ENCODE measurements at places on chromosomes 3 and 15.

- H3K4me3 ChIP-seq = no peak overlapping the region
- no peaks in the 10 kb centered on the region for H3K4me1 ChIP-seq
- no peaks in the 10 kb centered on the region for H3K36me3 ChIP-seq
- no peak for DNase-seq
- no peaks in the 10 kb centered on the region for H3K27me3 ChIP-seq
Measured at GRCh38 chr3:126306888-126307482, 50.2 kb downstream of the KLF15 start.

GRCh38 chr15:53569751-53570480 lies 189.5 kb downstream of the WDR72 start:
- H3K4me3 ChIP-seq = no peak overlapping the region
- H3K4me1 ChIP-seq = no peaks in the 10 kb centered on the region
- H3K27ac ChIP-seq = no peak overlapping the region
- no peaks in the 10 kb centered on the region for H3K27me3 ChIP-seq
- DNase-seq = no peak

- no peaks in the 10 kb centered on the region for H3K36me3 ChIP-seq
- no peak overlapping the region for H3K27ac ChIP-seq
- H3K4me3 ChIP-seq = no peak overlapping the region
- H3K27me3 ChIP-seq = no peaks in the 10 kb centered on the region
Measured at GRCh38 chr3:115084686-115085085, 62.4 kb downstream of the ZBTB20 start.

DNA sequence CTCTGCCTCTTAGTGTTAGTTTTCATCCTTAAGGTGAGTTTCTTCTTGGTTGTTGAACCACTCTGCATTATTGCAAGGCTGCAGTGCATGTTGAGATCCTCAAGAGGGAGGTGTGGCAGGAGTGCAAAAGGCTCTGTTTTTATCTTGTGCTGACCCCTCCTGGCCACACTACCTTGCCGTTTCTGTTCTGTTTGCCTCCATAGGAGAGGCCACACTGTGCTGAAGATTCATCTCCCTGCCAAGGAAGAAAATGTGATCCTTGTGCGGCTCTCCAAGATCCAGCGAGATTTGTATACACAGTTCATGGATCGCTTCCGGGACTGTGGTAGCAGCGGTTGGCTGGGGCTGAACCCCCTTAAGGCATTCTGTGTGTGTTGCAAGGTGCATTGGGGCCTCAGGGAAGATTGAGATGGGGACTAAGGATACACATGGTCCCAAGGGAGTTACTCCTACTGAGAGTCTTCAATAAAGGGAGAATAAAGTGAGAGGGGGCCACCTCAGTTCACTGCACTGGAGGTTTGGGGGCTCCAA lies 33.0 kb upstream of the TEX264 start:
- no peak overlapping the region for H3K4me3 ChIP-seq
- H3K4me1 ChIP-seq = no peaks in the 10 kb centered on the region
- DNase-seq = no peak
- no peak overlapping the region for H3K27ac ChIP-seq

- H3K27me3 ChIP-seq = no peaks in the 10 kb centered on the region
- no peak for DNase-seq
- H3K4me3 ChIP-seq = no peak overlapping the region
- no peaks in the 10 kb centered on the region for H3K4me1 ChIP-seq
Measured at GRCh38 chr3:97883736-97884135, 61.9 kb downstream of the CRYBG3 start.

DNA sequence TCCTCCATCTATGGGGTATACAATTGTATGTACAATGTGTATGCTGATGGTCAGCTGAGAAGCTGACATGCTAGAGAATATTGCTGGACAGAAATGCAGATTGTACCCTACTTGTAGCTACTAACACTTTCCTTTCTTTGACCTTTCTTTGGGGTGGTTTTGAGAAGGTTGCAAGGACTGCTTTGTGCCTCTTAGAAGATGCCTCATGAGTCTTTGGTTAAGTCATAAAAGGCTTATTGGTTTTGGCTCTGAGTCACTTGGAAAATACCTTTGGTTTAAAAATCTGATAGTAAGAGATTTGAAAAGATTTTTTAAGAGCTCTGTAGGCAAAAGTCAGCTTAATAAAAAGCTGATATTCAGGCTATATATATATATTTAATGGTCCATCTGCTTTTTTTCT lies 71.5 kb downstream of the ZMAT3 start:
- DNase-seq = no peak
- no peaks in the 10 kb centered on the region for H3K27me3 ChIP-seq
- no peaks in the 10 kb centered on the region for H3K4me1 ChIP-seq
- no peak overlapping the region for H3K27ac ChIP-seq

DNA sequence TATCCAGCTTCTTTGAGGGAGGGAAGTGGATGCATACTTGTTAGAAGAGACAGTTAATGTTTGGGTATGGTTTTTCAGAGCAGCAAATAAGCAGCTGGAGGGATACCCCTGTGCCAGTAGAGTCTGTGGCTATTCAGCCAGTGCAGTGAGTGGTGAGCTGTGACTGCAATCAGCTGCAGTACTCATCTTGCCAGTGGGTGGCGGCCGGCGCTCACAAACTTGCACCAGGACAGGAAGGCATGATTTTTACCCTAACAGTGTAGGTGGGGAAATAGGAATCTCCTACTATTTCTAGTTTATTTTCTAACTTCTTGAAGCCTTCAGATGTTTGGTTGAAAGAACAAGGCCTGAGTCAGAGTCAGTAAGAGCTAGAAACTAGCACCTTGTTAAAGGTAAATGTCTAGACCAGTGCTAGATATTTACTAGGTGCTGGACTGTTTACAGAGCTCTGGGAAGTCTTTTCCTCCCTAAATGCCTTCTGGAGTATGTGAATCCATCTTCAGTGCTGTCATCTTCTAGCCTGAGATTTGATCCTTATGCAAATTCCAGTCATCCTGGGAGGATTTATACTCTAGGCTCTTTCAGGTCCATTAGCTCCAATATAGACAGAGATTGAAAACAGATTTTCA lies 23.6 kb downstream of the TIMP4 start:
- H3K27me3 ChIP-seq = no peaks in the 10 kb centered on the region
- no peaks in the 10 kb centered on the region for H3K4me1 ChIP-seq
- H3K4me3 ChIP-seq = no peak overlapping the region
- no peaks in the 10 kb centered on the region for H3K36me3 ChIP-seq
- no peak overlapping the region for H3K27ac ChIP-seq

- H3K4me3 ChIP-seq = no peak overlapping the region
- H3K27ac ChIP-seq = no peak overlapping the region
- no peak for DNase-seq
- H3K27me3 ChIP-seq = no peaks in the 10 kb centered on the region
Measured at GRCh38 chr3:20320489-20320888, 134.5 kb upstream of the SGO1 start.

DNA sequence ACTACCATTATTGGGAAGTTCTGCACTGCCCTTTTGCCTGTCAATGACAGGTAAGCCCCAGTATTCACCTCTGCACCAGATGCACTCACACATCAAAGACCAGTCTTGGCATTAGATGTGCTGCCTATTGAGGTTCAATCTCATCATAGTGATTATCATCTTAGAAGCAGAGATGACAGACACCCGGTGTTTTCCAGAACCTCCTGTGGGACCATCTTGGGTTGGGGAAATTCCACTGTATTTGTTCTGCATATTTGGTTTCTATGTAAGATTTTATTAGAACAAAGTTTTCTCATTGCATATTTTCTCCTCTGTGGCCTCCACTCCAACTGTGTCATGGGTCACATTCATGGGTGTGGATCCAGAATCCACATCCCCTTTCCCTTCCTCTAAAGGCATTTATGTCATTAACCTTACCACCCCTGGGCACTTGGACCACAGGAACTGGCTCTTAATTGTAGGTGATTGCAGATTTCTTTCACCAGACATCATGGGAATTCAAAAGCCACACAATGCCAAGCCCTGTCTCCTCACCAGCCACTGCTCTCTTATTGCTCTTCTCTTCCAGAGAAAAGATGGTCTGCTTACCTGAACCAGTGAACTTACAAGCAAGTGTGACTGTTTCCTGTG lies 31.2 kb downstream of the PLA1A start:
- peak; percentile 63 for DNase-seq
- H3K4me3 ChIP-seq = no peak overlapping the region
- H3K36me3 ChIP-seq = no peaks in the 10 kb centered on the region
- peaks cover 4% of the 10 kb centered on the region for H3K4me1 ChIP-seq
- no peaks in the 10 kb centered on the region for H3K27me3 ChIP-seq
- peak overlapping the region; percentile 74 for H3K27ac ChIP-seq

Data from ascending aorta (tissue), 2 donors.